ENCODE measurements at places on chromosomes 6 and 20.

- no peak overlapping the region for H3K27ac ChIP-seq
- no peaks in the 10 kb centered on the region for H3K36me3 ChIP-seq
- DNase-seq, result no peak
Observed at GRCh38 chr6:10180138-10181074, 234.5 kb downstream of the TFAP2A start.

- H3K4me3 ChIP-seq, result no peak overlapping the region
- DNase-seq, result no peak
- H3K27me3 ChIP-seq, result no peaks in the 10 kb centered on the region
- H3K4me1 ChIP-seq, result no peaks in the 10 kb centered on the region
- no peak overlapping the region for H3K27ac ChIP-seq
- no peaks in the 10 kb centered on the region for H3K36me3 ChIP-seq
Observed at GRCh38 chr6:22622351-22622750, 53.0 kb downstream of the HDGFL1 start.

DNA sequence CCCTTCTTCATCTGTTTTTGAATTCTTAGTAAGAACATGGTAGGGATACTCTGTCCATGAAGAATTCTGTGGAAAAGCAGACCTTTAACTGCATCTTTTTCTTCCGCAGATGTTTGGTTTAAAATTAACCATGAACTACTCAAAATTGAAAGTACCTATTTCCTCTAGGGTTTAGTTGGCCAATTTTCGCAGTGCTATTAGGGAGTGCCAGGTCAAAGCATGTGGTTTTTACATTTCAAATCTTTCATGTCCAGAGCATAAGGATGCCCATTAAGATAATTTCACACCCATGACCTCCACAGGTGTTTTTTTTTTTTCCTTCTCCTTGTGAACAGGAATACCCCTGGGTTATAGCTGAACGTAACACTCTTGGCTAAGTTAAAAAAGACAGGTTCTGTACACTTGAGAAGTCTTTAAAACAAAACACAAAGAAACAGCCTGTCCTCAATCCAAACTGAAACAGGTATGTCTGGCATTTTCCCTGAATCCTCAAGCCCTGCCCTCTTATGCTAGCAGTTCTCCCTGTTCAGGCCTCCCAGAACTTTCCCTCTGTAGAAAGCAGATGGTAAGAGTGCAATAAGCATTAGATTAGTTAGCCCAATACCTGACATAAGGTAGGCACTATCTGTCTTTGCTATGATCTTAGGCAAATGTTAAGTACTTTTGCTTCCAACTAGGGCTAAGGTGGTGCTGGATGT, 67.1 kb downstream of the ELOVL5 start:
- no peaks in the 10 kb centered on the region for H3K27me3 ChIP-seq
- peaks cover 6% of the 10 kb centered on the region for H3K36me3 ChIP-seq
- no peak overlapping the region for H3K27ac ChIP-seq

- no peak overlapping the region for H3K4me3 ChIP-seq
- H3K27ac ChIP-seq, result no peak overlapping the region
- H3K4me1 ChIP-seq, result peaks cover 15% of the 10 kb centered on the region
- DNase-seq, result no peak
- no peaks in the 10 kb centered on the region for H3K27me3 ChIP-seq
- no peaks in the 10 kb centered on the region for H3K36me3 ChIP-seq
Observed at GRCh38 chr6:52330470-52330869, 31.5 kb upstream of the PAQR8 start.

DNA sequence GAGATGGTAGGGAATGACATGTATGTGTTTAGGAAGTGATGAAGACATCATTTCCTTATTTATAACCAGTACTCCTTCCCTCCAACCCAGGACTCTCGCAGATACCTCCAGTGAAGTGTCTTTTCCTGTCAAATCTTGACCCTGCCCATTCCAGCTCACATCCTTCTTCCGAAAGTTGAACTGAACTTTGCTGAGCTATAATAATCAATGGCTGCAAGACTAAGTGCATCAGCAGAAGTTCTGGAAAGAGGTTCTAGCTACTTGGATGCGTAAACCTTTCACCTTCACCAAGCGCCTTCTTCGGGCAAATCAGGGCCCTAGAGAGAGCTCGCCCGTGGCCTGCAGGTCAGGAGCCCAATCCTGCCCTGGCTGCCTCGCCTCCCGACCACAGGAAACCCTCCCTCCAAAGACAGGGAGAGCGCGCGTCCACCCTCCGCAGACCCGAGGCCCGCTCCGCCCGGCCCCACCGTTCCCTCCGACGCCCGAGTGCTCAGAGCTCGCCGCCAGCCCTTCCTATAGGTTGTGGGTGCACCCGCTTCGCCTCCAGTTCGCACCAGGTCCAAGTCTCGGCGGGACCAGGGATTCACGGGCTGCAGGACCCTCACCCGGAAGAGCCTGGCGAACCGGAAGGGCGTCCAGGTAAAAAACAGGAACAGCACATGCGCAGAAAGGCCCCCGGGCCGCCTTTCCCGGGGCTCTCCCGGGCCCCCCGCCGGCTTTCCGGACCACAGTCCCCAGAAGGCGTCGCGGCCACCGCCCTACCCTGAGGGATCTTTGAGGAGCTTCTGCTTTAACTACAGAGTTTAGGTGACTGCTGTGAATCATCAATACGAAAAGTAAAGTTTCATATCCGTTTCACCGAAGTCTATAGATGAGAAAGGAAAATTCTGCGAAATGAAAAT, at the start of gene ZNF334:
ZNF334 (minus strand) TSS at position 617 of the 902 bp plus-strand sequence. CDS start 1,457 bp downstream, outside the sequence.
- H3K27me3 ChIP-seq, result no peaks in the 10 kb centered on the region
- H3K4me1 ChIP-seq, result no peaks in the 10 kb centered on the region
- H3K4me3 ChIP-seq, result peak within 1 kb of the TSS; percentile 77
- peaks cover 5% of the 10 kb centered on the region for H3K36me3 ChIP-seq
- peak within 1 kb of the TSS; percentile 2 for H3K27ac ChIP-seq

- no peak overlapping the region for H3K27ac ChIP-seq
- DNase-seq, result no peak
- no peaks in the 10 kb centered on the region for H3K36me3 ChIP-seq
- H3K27me3 ChIP-seq, result no peaks in the 10 kb centered on the region
Observed at GRCh38 chr20:12047838-12048432, 130.2 kb downstream of the BTBD3 start.

GRCh38 chr6:153150752-153151440, 19.8 kb upstream of the RGS17 start:
- H3K4me1 ChIP-seq, result no peaks in the 10 kb centered on the region
- no peak overlapping the region for H3K4me3 ChIP-seq
- no peaks in the 10 kb centered on the region for H3K36me3 ChIP-seq

GRCh38 chr20:3174442-3175261, 1.3 kb upstream of the LZTS3 start:
- peaks cover 2% of the 10 kb centered on the region for H3K4me1 ChIP-seq
- no peaks in the 10 kb centered on the region for H3K36me3 ChIP-seq
- peak; percentile 64 for DNase-seq
- H3K4me3 ChIP-seq, result peak overlapping the region; percentile 88
- peak overlapping the region; percentile 46 for H3K27ac ChIP-seq

DNA sequence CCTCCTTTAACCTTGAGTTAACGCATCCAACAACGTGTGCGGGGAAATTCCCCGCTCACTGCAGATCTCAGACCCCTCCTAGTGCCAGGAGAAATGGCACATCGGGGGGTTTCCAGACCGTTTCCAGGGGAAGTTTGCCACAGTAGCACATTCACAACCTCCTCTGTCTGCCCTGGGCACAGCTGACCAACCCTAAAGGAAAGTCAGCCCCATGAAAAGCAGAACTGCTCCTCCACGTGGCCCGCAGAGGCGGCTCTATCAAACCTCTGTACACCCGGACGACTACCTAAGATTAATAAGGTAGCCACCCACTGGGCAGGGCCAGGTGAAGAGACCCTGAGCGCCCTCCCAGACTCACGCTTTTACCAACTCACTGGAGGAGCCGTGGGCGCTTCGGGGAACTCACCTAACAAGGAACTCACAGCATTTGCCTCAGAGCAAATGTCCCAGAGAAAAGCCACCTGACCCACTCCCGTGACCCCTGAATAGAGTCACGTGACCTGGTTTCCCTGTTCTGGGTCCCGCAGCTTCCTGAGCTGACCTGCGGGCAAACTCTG, 93.1 kb downstream of the PRND start:
- no peak overlapping the region for H3K27ac ChIP-seq
- H3K4me1 ChIP-seq, result peaks cover 10% of the 10 kb centered on the region
- DNase-seq, result peak; percentile 37
- H3K36me3 ChIP-seq, result peaks cover 3% of the 10 kb centered on the region
- no peaks in the 10 kb centered on the region for H3K27me3 ChIP-seq
- no peak overlapping the region for H3K4me3 ChIP-seq

DNA sequence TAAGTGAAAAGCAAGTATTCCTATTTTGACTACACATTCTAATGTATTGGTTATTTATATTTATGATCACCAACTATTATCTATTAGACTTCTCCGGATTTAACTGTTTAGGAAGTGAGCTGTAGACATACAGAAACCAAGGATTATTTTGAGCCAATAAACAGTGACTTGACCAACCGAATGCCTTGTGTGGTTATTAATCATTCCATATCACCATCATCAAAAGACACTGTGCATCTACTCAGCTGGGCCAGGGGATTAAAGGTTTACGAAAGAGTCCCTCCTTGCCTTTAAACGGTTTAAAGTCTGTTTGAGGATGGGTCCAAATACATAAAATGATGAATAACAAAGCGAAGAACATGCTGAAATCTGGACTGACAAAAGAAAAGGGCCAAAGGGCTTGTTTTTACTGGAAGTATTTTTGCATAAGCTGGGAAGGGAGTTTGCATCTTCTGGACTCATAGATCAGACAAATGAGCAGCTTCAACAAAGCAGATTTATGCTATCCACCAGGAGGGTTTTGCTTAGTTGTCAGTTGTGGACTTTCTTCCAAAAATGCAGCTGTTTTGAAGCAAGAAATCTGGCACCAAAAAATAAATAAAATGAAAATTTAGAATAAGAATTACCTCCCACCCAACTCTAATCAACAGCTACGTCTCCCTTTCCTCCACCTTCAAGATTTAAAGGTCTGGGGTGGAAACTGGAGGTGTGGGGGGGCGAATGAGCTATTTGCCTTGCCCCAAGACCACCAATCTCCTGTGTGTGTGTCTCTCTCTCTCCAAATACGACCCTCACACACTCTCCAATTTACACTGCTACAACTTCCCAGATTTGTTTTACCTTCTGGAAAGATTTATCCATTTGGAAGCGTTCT, 33.6 kb upstream of the ID4 start:
- peak overlapping the region; percentile 96 for H3K27ac ChIP-seq
- no peaks in the 10 kb centered on the region for H3K27me3 ChIP-seq
- H3K4me3 ChIP-seq, result no peak overlapping the region
- no peaks in the 10 kb centered on the region for H3K4me1 ChIP-seq
- DNase-seq, result no peak
- peaks cover 2% of the 10 kb centered on the region for H3K36me3 ChIP-seq

DNA sequence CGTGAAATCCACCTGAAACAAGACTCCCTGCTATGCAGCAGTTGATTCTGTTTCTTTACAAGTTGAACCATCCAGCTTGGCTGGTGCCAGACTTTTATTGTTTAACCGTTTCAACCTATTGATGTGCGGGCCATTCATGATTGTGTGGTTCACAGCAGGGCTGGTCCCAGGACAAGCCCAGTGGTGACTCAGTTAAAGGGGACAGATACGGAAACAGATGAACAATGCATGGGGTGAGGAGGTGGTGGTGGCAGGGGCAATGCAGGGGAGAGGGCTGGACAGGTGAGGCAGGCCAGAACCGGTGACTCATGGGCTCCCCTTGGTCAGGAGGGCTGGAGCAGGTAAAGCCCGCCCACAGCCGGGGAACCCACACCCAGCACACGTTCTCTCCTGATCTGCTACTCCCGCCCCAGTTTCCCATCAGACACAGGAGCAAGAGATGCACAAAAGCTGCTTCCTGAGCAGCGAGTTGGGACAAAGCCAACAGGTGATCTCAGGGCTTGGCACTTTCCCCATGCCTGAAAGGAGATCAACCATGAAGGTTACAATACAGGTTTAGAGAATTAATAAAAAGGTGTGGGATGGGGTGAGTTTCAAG, 232.2 kb downstream of the LY86 start:
- H3K27me3 ChIP-seq, result no peaks in the 10 kb centered on the region
- peak overlapping the region; percentile 33 for H3K27ac ChIP-seq
- H3K4me3 ChIP-seq, result no peak overlapping the region

- H3K27me3 ChIP-seq, result peaks cover 10% of the 10 kb centered on the region
- peaks cover 3% of the 10 kb centered on the region for H3K4me1 ChIP-seq
- no peak overlapping the region for H3K4me3 ChIP-seq
- no peak overlapping the region for H3K27ac ChIP-seq
- no peak for DNase-seq
- no peaks in the 10 kb centered on the region for H3K36me3 ChIP-seq
Observed at GRCh38 chr20:3730803-3731672, 1.4 kb upstream of the HSPA12B start.

DNA sequence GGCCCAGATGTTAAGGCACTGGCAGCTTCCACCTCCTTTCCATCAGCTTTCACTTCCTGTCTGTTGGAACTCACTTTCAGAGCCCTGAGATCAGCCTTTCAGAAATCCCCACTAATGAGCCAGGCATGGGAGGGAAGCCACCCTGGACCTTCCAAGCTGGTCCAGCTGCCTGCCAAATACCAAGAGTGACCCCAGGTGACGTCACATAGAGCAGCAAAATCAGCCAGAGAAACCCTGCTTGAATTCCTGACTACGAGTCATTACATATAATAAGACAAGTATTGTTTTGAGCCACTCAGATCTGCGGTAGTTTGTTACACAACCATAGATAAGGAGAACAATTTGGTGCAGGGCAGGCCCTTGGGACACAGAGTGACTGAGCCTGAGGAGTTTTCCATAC, 556.0 kb upstream of the JAG1 start:
- H3K36me3 ChIP-seq, result no peaks in the 10 kb centered on the region
- no peaks in the 10 kb centered on the region for H3K4me1 ChIP-seq
- no peak overlapping the region for H3K4me3 ChIP-seq
- H3K27me3 ChIP-seq, result no peaks in the 10 kb centered on the region

DNA sequence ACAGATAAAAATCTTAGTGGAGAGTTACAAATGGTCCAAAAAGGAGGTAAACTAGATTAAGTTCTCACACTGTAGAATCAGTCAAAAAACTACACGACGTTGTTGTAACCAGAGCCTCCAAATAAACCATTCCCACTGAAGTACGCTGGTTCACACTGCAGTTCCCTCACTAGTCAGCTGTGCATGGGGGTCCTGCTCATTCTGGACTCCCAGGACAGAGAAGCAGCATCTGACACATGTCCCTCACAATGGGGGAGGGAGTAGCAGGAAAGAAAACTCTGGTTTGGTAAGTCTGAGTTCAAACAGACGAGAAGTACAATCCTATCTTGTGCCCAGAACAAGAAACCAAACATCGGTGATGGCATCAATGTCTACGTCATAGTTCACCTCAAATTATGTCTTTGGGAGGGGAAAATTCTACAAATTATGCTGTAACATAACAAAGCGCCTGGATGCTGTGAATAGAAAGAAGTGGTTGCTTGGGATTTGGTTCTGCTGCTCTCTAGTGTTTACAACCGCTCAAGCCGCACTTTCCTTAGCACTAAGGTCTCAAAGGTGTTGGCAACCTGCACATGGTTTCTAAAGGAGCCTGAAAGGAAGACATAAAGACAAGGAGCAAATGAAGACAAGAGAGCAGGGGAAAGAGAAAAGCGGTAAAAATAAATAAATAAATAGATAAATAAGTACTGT, 208.0 kb downstream of the GMDS start:
- peaks cover 3% of the 10 kb centered on the region for H3K4me1 ChIP-seq
- no peak overlapping the region for H3K4me3 ChIP-seq
- no peaks in the 10 kb centered on the region for H3K36me3 ChIP-seq
- H3K27ac ChIP-seq, result no peak overlapping the region
- no peaks in the 10 kb centered on the region for H3K27me3 ChIP-seq
